Left hindlimb (tissue), 1 donor: ENCODE measurements at places on chromosomes 2 and 18.

DNA sequence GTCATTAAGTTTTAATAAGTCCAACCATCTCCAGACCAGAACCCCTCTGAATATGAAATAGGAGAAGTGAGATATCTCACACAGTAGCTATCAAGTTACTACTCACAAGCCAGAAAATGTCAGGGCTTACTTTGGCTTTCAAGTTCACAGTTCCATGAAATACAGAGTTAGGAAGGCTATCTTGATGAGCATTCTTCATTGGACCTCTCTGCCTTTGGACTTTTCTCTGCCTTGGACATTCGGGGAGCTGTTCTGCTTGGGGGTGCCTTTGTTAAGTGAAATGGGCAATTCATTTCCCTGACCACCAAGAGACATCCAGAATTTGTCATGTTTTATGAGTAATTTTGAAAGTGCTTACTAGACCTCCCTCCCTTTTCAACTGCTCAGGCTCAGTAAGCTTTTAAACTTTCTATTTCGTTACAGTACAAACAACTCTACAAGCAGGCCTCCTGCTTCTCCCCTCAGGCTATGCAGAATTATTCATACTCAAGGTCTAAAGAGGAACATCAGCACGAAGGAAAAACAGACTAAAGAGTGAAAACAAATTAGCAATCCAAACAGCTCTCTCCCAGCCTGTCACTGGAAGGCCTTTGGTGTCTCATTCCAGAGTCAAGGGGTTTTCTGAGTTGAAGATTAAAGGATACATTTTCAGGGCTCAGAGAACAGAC is 95.3 kb downstream of the MREG start:
- no peak for DNase-seq

- no peak for DNase-seq
Observed at GRCh38 chr2:101893681-101894381, 97.9 kb upstream of the IL1R2 start.

- no peak for DNase-seq
Observed at GRCh38 chr2:239853121-239853520, 172.0 kb downstream of the NDUFA10 start.

DNA sequence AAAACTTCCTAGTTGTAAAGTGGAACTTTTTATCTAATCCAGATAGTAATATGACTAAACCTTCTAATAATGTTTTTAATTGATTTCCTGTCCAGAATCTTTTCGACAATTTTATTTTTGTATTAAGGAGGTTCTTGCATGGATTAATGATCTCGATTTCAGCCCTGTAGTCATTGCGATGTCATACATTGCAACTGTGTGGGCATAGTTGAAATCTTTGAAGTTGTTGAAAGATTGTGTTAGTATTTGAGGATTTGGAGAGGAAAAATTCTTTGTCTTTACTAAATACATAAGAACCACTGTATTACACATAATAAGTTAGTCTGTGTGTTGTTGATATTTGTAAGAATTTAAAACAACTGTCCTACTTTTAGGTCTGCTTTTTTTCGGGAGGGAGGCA is 31.1 kb downstream of the ACSL3 start:
- DNase-seq: no peak

DNA sequence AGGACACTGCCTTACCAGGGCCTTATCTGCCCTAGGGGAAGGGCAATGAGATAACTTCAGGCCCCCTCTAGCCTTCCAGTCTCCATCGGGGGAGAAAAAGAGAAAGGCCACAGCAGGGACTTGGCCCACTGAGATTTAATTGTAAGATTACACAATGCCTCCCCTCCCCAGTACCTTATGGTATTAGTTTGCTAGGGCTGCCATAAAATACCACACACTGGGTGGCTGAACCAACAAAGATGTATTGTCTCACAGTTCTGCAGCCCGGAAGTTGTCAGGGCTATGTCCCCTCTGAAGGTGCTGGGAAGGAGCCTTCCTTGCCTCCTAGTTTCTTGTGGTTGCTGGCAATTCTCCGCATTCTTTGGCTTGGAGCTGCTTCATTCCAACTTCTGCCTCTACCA is 34.8 kb upstream of the SPATA3 start:
- no peak for DNase-seq

- DNase-seq: no peak
Observed at GRCh38 chr18:6294148-6294784, 120.4 kb downstream of the L3MBTL4 start.

- DNase-seq: no peak
Observed at GRCh38 chr18:74766251-74766650, 168.6 kb downstream of the ZNF407 start.

GRCh38 chr2:25632396-25632795 is 41.0 kb downstream of the DTNB start:
- DNase-seq: no peak

GRCh38 chr2:181895818-181896217 is 4.3 kb downstream of the ITPRID2 start:
- no peak for DNase-seq

- DNase-seq: no peak
Observed at GRCh38 chr2:152433289-152433688, 98.3 kb downstream of the FMNL2 start.

DNA sequence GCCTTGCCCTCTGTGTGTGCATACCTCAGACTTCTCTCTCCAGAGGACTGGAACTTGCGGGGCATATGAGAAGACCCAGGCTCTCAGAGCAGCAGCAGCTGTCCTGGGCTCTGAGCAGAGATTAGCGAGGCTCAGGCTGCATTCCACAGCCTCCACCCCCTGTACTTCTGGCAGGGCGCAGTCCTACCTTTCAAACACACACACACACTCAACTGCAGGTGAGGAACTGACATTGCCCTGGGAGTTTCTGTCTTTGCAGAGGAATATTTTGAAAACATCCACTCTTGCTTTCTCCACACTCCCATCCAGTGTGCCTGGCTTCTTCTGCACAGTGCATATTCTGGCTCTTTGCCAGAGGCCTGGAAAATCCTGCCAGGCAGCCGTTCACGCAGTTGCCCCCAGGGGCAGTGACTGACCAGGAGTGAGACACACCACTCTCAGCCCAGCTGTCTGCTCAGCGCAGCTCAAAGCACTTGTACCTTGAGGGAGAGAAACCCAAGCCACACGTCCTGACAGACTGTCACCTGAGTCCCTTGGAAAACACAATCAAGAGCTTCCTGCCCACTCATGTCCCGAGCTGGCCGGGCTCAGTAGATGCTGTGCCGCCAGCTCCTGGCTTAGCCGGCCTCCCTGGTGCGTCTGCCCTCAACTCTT is 460.8 kb downstream of the RNF144A start:
- DNase-seq: peak; percentile 36

DNA sequence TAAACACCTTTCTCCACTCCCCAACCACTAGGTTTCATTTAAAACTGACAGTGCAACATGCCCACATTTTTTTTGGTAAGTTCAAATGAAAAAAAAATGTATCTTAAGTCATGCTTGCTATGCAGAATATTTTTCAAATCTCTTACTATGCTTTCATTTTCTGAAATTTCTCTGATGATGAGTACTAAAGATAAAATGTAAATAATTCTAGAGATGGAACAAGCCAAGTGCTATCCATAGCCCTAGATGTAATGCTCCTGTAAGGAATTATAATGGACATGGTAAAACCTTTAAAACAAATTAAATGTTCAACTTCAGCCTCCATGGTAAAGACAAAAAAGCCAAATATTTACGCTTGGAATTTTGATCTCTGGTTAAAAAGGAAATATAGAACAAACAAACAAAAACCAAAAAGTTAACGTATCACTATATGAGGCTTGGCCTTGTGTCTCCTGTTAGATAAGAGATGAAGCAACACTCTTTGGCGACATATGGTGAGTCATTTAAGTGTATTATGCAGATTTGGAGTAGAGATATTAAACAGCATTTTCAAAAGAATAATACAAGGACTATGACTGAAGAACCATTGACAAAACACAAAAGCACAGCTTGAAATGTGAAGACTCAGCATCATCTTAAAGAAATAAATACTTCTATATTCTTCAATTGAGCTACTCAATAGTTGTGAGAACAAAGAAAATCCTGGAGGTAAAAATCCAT is 392.0 kb upstream of the LYPD1 start:
- no peak for DNase-seq

DNA sequence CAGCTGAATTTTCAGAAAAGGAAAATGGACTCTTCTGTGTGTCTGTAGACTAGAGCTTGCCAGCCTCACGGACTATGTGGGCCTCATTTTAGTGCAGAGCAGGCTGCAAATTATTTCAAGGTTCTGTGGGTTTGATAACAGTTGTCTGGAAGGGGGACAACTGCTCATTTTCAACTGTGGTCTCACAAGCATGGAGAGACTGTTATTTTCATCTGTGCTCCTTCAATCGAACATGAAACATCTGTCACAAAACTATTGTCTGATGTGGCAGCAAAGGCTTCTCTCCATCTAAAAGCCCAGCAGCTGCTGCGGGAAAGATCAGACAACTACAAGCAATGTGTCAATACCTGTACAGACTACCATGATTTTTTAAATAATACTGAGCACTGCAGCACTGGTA is 211.8 kb downstream of the LRRTM4 start:
- DNase-seq: no peak

GRCh38 chr2:226048611-226049010 is 649.1 kb downstream of the NYAP2 start:
- peak; percentile 70 for DNase-seq

DNA sequence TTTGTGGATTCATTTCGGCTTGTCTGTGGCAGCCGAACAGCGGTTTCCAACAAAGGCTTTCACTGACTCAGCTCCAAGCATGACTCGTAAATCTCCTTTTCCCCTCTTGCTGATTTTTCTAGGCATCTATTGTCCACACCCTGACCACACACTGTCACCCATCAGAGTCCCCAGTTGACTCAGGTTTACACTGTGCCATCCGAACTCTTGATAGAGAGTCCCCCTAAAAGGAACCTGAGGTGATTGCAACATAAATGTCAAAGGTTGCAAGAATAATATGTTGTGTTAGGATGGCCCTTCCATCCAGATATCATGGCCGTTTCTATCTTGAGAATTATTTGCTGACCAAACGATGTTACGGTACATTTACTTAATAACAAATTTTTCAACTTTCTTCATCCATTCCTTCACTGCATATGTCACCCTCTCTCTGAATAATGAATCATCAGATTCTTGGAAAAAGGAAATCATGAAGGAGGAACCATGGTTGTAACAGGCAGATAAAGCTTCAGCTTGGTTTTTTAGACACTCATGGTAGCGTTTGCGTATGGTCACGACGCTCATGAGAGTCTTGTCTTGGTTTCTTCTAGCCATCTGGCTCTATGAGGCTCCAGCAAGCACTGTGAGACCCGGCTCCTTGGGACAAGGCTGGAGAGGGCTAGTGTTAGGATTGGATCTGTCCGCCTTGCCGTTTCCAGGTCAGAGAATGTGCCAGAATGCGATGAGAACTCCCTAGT is 72.1 kb downstream of the NPAS2 start:
- no peak for DNase-seq

GRCh38 chr2:112904883-112905282 is 6.1 kb upstream of the IL37 start:
- no peak for DNase-seq

- DNase-seq: no peak
Observed at GRCh38 chr2:120545521-120546047, 190.1 kb upstream of the GLI2 start.

DNA sequence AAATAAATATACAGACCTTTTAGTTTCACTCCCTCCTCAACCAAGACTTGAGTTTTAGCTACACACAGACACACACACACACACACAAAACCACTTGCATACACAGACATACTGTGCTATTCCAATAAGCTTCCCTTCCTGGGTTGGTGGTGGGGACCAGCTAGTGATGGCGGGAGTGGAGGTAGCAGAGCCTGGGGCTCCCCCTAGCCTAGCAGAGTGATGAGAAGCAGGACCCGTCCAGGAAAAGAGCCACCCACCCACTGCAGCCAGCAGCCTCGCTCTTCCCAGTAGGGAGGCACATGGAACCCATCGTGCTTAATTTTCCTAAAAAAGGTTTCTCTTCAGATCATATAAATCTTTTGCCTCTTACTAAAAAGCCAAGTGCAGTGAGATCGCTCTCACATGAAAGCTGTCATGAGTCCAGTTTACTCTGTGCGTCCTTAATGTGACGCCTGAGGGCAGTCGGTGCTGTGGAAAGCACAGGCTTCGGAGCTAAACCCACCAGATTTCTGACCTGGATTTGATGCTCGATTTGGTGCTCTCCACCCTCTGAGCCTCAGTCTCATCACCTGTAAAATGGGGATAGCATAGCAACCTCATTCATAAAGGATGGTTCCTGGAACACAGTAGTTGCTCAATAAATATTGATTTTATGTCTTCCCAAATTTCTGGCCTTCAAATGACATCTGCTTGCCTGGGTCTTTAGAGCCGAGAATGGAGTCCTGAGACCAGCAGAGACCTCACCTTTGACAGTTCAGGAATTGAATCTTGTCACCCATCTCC is 60.1 kb upstream of the YWHAQ start:
- no peak for DNase-seq

DNA sequence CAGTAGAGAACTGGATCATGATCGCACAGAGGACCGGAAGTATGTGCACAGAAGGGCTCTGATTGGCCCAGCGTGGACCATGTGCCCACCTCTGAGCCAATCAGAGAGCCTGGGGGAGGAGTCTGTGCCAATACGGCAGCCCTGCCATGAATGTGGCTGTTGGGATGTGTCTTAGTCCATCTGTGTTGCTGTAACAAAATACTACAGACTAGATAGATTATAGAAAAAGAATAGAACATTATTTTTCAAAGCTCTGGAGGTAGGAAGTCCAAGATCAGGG is 132.0 kb downstream of the NDUFA10 start:
- no peak for DNase-seq

DNA sequence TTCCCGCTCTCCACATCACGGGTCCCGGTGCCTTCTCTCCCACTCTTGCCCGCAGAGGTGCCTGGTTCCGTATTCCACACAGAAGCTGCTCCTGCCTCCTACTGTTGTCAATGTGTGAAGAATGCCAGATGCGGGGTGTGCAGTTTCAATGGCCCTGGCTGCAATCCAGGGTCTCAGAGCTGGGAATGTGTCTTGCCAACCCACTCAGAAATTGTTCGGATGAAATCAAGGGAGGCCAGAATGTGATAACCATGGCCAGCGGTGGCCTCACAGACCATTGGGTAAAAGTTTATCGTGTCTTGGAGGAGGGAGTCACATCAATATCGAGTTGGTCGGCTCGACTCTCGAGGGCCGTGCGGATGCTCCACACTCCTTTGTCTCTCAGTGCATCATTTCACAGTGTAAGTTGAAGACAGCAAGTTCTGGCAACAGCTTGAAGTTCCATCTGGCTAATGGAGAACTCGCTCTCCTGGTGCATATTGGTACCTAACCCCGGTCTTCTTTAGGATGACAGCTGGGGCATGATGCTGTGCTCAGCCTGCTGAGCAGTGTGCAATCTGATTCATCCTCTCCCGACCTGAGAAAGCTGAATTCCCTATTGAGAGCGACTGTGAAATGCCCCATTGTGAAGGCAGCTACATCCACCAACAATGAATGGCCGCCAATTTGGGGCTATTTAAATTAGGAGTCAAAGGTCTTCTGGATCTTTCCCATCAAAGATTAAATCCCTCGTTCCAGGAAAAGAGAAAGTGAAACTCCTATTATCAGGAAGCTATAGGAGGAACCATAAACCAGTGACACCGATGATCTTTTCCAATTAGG is 389.0 kb downstream of the SOX11 start:
- DNase-seq: no peak
